HuH-7 (cell line): ENCODE measurements at places on chromosomes 1 and 21.

DNA sequence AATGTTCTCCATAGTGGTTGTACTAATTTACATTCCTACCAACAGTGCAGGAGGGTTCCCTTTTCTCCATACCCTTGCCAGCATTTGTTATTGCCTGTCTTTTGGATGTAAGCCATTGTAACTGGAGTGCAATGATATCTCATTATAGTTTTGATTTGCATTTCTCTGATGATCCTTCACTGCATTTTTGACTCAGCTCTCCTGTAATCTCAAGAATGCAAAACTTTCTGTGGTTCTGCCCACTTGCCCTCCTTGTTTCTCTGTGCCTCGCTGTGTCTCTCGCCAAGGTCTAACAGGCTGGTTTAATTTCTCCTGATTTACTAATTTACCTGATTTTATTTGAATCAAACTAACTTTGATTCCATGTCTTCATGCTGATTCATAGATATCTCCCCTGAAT is 407.9 kb downstream of the ZP4 start:
- no peak for DNase-seq

DNA sequence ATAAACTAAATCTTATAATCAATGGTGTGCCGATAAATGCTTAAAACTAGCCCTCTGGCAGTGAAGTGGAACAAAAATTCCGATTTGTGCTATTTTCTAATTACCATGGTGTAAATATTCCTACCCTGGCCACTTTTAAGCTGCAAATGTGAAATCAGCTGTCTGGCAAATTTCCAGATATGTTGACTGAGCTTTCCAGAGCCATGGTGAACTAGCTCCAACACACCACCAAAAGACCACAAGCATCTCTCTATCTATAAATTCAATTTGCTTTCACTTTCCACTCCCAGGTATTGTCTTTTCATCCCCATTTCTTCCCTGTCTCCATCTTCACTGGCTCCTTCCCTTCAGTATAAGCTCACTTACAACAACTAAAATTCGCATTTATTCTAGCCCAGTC is 152.3 kb upstream of the RGS18 start:
- no peak for DNase-seq

DNA sequence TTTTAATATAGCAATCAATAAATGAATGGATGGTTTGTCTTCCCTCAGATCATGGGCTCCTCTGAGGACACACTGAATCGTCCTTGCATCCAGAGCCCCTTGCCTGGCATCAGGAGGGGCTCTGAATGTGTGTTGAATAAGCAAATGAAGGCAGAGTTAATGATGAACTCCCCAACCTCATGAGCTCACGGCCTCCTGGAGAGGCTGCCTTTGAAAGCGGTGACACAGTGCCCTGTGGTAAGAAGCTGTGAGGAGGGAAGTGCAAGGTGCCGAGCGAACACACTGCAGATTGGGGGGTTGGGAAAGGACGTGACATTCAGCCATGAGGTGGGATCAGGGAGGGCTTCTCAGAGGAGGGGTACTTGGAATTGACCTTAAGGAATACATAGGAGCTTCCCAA is 3.2 kb upstream of the PARS2 start:
- DNase-seq: no peak

GRCh38 chr1:10860682-10861081 is 64.2 kb upstream of the CASZ1 start:
- no peak for DNase-seq

GRCh38 chr1:11854519-11854918 is 4.2 kb downstream of the NPPB start:
- no peak for DNase-seq

DNA sequence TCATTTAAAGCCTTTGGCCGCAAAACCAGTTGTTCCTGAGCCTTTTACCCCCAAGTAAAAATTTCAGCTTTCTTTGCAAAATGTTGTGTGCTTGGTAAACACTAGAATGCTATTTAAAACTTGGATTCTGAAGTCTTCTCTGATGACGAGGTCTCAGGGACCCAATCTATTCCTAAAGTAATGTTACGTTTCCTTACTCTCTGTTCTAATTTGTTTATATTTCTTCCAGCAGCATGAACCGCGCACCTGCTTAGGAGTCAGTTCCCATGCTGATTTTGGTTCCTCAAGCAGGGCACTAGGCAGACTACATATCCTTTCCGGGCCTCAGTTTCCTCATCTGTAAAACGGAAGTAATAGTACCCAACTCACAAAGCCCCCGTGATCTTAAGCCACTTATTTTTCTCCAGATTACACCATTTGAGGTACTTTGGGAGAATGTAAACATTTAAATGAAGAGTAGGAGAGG is 969 bp upstream of the ALDH4A1 start:
- DNase-seq: no peak

DNA sequence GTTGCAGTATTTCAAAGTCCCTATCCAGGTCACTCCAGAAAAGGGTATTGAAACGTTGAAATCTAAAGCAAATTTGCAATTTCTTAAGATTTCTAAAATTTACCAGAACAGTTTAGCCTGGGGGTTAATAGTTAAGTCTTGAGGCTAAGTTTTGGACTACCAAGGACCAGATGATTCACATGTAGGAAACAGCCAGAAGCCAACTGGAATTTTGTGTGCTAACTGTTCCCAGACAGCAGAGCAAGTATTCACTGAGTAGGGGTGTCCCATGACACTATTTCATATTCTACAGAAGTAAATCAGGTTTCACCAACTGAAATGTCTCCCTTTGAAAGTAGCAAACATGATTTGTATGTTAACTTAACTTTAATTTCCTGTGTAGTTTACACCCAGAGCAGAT is 11.5 kb upstream of the C1orf105 start:
- DNase-seq: no peak

DNA sequence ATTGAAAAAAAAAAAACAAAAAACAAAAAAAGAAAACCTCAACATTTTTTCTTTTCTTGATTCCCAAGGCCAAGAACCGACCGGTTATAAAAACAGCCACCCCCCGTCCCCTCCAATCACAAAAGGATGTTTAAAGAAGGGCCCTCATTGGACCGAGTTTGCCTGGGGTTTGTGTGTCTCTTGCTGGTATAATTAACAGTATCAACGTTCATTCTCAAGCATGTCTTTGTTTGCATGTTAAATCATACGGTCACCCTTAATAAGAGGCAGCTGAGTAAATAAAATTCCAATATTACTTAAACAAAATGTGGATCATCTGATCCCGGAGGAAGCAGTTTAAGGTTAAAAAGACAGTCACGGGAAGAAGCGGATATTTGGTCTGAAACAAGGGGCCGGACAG is 201.1 kb downstream of the PRDM2 start:
- no peak for DNase-seq

DNA sequence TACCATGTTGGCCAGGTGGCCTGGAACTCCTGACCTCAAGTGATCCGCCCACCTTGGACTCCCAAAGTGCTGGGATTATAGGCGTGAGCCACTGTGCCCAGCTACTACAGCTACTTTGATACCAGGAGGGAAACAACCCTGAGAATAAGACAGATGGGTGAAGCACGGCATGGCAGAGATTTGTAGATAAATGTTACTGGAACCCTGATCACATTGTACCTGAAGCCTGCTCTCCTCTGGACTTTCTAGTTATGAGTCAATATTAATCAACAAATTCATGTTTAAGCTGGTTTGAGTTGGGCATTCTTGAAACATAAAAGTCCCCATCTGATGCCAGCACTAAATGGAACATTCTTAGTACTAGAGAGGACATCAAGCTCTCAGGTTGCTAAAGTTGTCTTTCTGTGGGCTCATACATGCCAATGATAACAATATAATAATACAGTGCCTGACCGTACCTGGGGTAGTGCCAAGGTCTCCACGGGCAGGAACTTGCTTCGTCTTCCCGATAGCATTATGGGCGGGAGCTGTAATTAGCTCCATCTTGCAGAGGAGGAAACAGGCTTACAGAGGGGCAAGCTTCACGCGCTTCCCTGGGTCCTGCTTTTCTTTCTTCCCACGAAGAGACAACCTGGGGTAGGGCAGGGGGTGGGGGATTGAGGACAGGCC is 30.7 kb upstream of the SLC19A1 start:
- no peak for DNase-seq

- no peak for DNase-seq
Observed at GRCh38 chr1:1348420-1349255, 580 bp downstream of the DVL1 start.

GRCh38 chr21:38527737-38528136 is 29.5 kb upstream of the ERG start:
- no peak for DNase-seq

DNA sequence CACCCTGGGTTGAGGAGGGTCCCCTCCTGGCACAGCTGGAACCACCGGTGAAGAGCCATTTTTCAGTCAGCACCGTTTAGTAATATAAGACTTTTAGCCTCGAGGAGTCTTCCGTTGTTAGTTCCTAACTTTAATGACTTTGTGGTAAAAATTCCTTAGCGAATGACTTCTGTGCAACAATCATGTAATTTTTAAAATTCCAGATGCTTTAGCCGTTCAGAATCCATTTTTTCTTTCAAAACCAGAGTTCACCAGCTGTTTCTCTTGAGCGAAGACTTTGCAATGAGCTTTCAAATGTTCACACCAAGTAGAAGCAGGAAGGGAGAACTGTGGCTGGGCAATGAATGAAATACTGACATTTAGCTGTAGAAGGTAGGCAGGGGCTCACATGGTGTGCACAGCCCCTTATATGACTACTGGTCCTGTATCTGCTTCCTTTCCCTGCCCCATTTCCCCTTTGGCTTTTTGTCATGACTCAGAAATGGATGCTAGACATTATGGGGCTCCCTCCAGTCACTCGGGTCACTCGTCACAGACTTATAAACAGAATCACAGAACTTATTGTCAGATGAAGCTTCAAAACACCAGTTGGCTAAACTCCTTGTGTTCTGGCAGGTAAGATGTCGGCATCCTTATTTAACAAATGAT is 4.1 kb downstream of the DISC1 start:
- no peak for DNase-seq

GRCh38 chr1:179598631-179599030 is 7.0 kb downstream of the TDRD5 start:
- no peak for DNase-seq

- DNase-seq: no peak
Observed at GRCh38 chr21:15197696-15198095, 132.9 kb upstream of the NRIP1 start.

DNA sequence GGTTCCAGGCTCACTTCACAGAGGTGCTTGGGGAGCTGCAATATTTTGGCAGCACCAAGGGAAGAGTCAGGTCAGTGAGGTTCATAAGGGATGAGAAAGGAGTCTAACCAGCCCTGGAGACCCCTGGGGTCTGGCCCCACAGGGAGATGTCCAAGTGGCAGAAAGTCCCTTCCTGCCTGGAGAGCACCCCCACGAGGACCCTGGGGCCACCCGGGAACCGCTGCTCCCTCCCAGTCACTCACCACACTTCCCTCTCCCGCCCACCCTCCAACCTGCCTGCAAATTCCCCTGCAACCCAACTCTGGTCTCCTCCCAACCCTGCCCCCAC is 6.5 kb upstream of the ITGB2 start:
- DNase-seq: no peak

DNA sequence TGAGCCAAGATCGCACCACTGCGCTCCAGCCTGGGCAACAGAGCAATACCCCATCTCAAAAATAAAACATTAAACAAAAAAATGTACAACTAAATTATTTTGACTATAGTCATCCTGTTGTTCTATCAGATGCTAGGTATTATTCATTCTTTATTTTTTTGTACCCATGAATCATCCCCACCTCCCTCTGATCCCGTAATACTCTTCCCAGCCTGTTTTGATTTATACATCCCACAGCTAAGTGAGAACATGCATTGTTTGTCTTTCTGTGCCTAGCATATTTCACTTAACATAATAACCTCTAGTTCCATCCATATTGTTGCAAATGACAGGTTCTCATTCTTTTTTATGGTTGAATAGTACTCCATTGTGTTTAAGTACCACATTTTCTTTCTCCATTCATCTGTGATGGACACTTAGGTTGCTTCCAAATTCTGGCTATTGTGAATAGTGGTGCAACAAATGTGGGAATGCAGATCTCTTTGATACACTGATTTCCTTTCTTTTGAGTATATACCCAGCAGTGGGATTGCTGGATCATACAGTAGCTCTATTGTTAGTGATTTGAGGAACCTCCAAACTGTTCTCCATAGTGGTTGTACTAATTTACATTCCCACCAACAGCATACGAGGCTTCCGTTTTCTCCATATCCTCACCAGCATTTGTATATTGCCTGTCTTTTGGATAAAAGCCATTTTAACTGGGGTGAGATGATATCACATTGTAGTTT is 84.4 kb downstream of the MACF1 start:
- no peak for DNase-seq

GRCh38 chr1:18182398-18183160 is 75.0 kb downstream of the IGSF21 start:
- no peak for DNase-seq

GRCh38 chr1:44442791-44443190 is 37.7 kb downstream of the RNF220 start:
- no peak for DNase-seq

GRCh38 chr21:43324596-43324995 is 102.3 kb downstream of the SIK1 start:
- DNase-seq: no peak

DNA sequence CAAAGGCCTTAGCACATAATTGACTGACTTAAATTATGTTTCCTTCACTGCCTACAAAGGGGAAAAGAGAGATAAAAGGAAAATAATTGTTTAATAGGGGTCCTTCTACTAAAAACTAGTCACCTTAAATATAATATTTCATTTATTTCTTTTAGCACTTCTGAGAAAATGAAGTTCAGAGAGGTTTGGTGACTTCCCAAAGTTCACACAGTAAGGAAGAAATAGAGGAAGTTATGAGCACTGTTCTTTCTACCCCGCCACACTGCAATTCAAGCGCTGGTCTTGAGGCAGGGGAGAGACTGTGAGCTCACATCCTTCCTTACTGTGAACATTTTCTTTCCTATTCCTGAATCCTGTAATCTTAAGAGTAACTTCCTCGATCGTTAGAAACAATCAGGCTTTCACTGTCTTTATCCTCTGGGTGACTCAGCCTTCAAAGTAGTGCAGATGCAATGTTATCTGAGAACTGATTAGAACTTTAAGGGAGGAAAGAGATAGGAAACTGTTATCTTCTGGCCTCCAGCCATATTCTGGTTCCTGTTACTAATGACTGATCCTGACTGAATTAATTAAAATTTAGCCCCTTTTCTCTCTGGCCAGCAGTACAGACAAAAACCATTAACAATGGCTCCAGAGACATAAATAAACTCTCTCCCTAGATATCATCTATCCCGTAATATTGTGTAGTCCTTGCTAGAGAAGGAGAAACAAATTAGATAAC is 6.8 kb downstream of the RGS5 start:
- DNase-seq: no peak

- no peak for DNase-seq
Observed at GRCh38 chr1:63362578-63362977, 4.8 kb upstream of the ALG6 start.

GRCh38 chr1:210232511-210233215 is at the start of gene SERTAD4:
Gene SERTAD4, plus strand, starts transcription at chr1:210232796. Its CDS starts 5,165 bp downstream, at chr1:210237961.
- no peak for DNase-seq

DNA sequence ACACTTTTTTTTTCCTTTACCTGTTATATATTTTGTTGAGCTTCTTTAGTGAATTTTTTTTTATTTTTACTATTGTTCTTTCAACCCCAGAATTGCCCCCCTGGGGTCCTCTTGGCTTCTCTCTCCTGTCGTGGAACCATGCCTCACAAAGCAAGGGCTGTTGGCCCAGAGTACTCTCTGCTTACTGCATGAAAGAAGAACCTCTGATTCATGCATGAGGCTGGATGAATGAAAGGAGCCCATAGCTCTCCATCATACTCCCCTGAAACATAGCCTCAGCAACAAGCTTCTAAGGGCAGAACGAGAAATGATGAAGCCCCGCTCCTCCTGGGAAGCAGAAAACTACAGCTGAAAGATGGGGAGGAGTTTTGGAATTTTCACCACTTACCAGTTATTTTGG is 1441.0 kb downstream of the BRINP3 start:
- no peak for DNase-seq
